ENCODE measurements at places on chromosomes 5 and 9. TPM values are rescaled to one million over a fixed set of nuclear protein-coding genes. Genes with fewer than 3 reads are reported as not detected.

DNA sequence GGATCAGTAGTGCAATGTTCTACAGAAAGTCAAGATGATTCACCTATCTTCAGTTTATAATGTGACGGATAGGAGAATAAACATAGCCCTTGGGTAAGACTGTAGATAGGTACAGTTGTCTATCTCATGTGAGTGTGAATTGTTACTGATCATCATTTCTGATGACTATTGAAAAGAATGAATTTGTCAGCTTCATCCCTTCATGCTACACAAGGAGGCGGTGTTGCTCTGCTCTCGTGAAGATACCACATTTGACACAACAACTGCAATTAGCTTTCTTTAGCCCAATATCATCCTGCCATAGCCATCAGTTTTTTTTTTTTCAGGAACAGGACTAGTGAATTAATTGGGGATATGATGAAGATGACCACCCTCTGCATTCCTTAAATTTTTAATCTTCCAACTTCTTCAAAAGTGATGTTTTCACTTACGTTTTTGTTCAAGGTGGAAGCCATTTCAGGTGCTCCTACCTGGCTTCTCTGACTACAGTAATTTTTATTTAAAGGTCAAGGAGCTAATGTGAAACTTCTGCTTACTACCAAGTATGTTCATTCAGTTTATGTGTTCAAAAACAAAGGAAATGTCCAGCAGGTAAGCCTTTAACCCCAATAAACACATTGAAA lies 152.9 kb upstream of the MOCS2 start:
- DNase-seq, result no peak

The LTC4S gene
- total RNA-seq, result 13.9 TPM

The KLF9 gene
- total RNA-seq, result 56.2 TPM

GRCh38 chr5:1297243-1297642 lies 2.4 kb upstream of the TERT start:
- no peak for DNase-seq

- no peak for DNase-seq
These were observed 30.4 kb downstream of the PSMB7 start for GRCh38 chr9:124384846-124385245.

GRCh38 chr9:123421801-123422455 lies 65.9 kb downstream of the CRB2 start:
- peak; percentile 9 for DNase-seq

GRCh38 chr9:37198039-37198729 lies 77.8 kb downstream of the ZCCHC7 start:
- no peak for DNase-seq

DNA sequence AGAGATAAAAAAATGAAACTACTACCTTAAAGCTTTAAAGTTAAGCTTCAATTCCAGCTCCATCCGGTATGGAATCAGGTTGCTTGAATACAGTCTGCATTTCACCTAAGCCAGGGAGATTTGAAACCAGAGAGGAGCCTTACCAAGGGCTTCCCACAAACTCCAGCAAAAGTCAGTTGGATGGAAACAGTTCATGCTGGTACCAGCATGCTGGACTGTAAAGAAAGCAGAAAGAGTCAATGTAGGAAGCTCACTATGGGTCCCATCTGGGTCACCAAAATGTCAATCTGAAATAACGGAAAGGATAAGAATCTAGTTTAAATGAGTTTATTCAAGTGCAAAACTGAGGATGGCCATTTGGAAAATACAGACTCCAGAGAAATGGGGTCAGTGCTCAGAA lies 65.3 kb downstream of the CDO1 start:
- no peak for DNase-seq

- DNase-seq, result peak; percentile 93
These were observed at the start of gene DCAF12 for GRCh38 chr9:34126207-34127034. Gene DCAF12 (minus strand): TSS chr9:34126698. CDS start chr9:34126431, 267 bp downstream.

- no peak for DNase-seq
These were observed 139.5 kb upstream of the SLC27A6 start for GRCh38 chr5:128825826-128826225.

- DNase-seq, result peak; percentile 93
These were observed at the start of gene ATOX1 for GRCh38 chr5:151758430-151759241. Gene ATOX1 (minus strand): TSS chr5:151758631. CDS start chr5:151758551, 80 bp downstream.

GRCh38 chr5:35996076-35996475 lies 4.9 kb upstream of the UGT3A1 start:
- DNase-seq, result no peak

DNA sequence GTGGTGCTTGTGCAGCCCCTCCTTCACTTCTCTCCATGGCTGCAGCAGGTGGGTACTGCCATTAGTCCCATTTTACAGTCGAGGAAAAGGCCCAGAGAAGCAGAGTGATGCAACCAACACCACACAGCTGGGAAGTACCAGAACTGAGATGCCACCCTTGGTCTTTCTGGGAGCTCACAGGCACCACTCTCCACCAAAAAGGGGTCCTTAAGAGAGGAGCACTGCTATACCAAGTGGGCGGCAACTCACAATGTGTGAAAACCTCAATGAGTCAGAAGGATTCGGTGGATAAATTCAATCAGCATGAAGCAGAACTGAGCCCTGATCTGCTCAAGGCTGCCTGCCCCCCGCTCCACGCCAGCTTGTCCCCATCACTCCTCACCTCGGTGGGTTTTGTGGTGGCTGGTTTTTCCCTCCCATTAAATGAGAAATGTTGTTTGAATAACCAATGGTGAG lies 213.7 kb downstream of the FSTL4 start:
- no peak for DNase-seq

The CARTPT gene
- not detected for total RNA-seq

DNA sequence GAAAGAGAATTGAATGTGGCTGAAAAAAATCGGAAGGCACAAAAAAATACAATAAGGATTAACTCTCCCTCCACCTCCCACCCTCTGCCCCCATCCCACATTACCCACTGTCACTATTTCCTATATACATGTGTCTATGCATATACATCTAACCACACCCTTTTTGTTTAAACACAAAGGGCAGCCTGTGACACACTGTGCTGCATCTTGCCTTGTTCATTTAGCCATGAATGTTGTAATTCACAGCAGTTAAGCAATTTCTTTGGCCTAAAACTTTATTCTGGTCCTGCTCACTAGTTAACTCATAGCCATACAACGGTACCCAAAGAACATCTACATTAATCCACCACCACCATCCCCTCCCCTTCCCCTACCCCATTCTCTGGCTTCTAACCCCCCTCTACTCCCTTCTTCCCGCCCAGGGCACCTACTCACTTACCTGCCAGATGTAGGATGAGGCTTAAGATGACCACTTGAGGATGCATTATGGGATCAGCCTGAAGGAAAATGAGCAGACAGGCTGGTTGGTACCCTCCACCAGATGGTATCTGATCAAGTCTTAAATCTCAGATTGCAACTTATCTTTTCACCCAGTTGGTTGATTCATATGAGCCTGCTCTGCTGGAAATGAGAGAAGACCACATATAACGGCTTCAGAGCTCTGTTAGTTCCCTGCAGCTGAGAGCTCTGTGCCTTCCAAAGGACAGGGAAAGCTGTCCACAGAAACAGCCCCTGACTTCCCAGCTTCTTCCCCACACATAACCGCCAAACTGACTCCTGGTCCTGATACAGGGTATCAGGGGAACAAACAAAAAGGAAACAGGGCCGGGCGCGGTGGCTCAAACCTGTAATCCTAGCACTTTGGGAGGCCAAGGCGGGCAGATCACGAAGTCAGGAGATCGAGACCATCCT lies 1.2 kb downstream of the HAVCR1 start:
- no peak for DNase-seq

- no peak for DNase-seq
These were observed 3.9 kb downstream of the MAP3K1 start for GRCh38 chr5:56819060-56819881.

The CCL27 gene
- not detected for total RNA-seq

The C5 gene
- 2.4 TPM for total RNA-seq

DNA sequence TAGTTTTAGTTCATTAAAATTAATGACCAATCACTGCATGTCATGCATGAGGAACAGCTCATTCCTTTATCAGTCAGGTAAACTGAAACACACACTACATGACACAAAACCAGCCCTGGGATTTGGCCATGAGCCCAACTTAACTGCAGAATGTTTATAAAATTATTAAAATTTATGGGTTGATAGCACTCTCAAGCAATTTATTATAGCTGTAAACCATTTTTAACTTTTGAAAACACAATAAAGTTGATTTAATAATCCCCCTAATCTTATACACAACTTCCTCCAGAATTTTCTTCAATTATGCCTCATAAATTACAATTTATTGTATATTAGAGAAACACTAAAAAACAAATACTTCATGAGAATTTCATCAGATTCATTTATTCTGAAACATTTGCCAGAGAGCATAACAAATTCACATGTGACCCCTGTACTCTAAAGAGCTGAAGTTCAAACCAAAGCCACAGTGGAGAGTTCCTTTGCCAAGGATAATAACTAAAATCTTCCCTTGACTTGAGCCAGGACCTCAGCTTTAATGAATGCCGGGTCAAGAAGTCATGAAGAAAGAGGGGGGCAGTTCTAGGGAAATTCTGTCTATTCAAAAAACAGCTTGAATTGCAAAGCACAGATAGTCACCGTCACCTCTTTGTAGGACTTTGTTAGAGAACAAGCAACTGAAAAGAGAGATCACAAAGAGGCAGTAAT lies 763.7 kb upstream of the GRAMD2B start:
- DNase-seq, result no peak

GRCh38 chr9:129174102-129174723 lies 3.8 kb downstream of the IER5L start:
- peak; percentile 91 for DNase-seq

- no peak for DNase-seq
These were observed 557.7 kb upstream of the KLF4 start for GRCh38 chr9:108047264-108047663.

The ANKRD55 gene
- total RNA-seq, result not detected

The MEIKIN gene
- total RNA-seq, result not detected

The LECT2 gene
- not detected for total RNA-seq

DNA sequence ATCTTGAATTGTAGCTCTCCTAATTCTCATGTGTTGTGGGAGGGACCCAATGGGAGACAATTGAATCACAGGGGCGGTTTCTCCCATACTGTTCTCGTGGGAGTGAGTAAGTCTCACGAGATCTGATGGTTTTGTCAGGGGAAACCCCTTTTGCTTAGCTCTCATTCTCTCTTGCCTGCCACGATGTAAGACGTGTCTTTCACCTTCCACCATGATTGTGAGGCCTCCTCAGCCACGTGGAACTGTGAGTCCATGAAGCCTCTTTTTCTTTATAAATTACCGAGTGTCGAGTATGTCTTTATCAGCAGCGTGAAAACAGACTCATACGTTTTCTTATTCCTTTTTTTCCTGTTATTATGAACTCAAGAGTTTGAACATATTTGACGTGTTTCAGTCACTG lies 39.1 kb downstream of the RETREG1 start:
- no peak for DNase-seq

The TAS2R1 gene
- not detected for total RNA-seq

DNA sequence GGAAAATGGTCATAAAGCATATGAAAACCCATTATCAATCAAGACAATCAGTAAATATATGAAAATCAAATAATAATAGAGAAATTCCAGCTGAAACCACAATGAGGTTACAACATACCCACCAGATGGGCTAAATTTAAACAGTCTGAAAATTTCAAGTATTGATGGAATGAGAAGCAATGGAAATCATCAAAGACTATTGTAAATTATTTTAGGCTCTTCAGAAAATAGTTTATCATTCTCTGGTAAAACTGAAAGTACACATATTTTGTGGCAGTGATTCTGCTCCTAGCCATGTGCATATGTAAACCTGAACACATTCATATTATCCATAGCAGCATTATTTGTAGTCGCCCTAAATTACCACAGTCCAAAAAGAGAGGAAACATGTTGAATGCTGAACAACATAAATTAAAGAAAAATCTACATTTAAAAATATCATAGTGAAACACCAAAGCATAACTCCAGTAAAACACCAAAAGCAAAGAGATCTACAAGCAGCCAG lies 215.3 kb downstream of the PRELID2 start:
- DNase-seq, result no peak

DNA sequence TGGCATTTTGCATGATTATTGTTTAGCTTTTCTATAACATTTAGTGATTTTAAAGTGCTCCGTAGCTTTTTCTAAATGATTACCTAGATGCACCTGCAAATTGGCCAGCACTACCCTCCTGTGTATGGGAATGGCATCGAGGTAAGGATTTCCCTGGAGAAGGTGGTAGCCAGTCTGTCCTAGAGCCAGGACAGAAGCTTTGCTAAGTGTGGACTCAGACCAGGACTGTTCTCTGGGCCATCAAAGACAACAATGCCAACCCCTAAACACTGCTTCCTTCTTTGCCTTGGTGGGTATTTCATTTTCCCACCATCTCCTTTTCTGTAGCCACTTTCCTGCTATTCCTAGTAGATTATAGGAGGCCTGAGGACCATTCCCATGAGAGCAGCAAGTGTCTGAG lies 53.0 kb downstream of the CD180 start:
- DNase-seq, result no peak

All from left cardiac atrium (tissue), 4 donors.